ENCODE measurements at places on chromosomes 6 and 20. TPM values are rescaled to one million over a fixed set of nuclear protein-coding genes. Genes with fewer than 3 reads are reported as not detected.

ABCF1 gene
- total RNA-seq, result 55.8 TPM

- no peak overlapping the region for H3K4me3 ChIP-seq
- peaks cover 28% of the 10 kb centered on the region for H3K4me1 ChIP-seq
- no peaks in the 10 kb centered on the region for H3K27me3 ChIP-seq
- H3K27ac ChIP-seq, result peak overlapping the region; percentile 82
- H3K36me3 ChIP-seq, result no peaks in the 10 kb centered on the region
Measured at GRCh38 chr20:38125157-38126056, 39.7 kb downstream of the TGM2 start.

- H3K27me3 ChIP-seq, result no peaks in the 10 kb centered on the region
- H3K4me3 ChIP-seq, result no peak overlapping the region
- no peak for DNase-seq
- no peak overlapping the region for H3K27ac ChIP-seq
- H3K36me3 ChIP-seq, result peaks cover 21% of the 10 kb centered on the region
- peaks cover 5% of the 10 kb centered on the region for H3K4me1 ChIP-seq
Measured at GRCh38 chr6:87539554-87539953, 50.2 kb downstream of the RARS2 start.

RAET1E gene
- not detected for total RNA-seq

SLC4A11 gene
- total RNA-seq, result 2.0 TPM

DNA sequence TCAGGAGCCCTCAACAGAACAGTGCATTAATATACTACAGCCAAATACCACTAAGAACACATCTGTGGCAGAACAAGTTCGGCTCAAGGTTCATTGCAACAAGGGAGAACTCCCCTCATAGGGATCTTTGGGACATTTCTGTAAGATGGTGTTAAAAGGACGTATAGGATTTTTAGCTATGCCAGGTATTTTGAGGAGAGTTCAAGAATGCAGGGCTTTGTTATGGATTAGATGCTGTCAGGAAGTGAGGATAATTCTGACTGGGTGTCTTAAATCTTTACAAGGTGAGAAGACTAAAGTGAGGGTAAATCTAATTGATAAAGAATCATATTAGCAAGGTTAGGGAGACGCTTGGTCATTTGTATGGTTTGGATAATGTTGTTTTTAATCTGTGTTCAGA is 83.7 kb upstream of the AHI1 start:
- no peaks in the 10 kb centered on the region for H3K27me3 ChIP-seq
- H3K4me3 ChIP-seq, result no peak overlapping the region
- no peak for DNase-seq
- H3K4me1 ChIP-seq, result no peaks in the 10 kb centered on the region
- H3K36me3 ChIP-seq, result no peaks in the 10 kb centered on the region

DNA sequence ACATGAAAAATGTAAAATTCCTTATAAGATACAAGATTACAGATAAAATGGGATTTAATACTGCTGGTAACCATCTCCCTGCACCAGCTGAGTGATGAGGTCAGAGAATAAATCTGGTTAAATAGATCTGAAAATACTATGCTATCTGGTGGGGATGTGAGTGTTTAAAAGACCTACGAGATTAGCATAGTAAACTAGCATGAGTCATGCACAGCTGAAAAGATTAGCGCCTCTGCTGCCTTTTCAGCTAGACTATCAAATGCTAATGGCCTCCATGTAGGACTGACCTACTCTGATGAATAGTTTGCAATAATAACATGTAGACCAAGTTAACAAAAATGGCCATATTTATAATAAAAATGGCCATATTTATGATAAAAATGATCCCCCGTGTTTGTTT is 553.3 kb downstream of the C6orf118 start:
- no peaks in the 10 kb centered on the region for H3K27me3 ChIP-seq
- H3K27ac ChIP-seq, result no peak overlapping the region
- DNase-seq, result no peak
- no peaks in the 10 kb centered on the region for H3K4me1 ChIP-seq
- no peaks in the 10 kb centered on the region for H3K36me3 ChIP-seq
- H3K4me3 ChIP-seq, result no peak overlapping the region

DNA sequence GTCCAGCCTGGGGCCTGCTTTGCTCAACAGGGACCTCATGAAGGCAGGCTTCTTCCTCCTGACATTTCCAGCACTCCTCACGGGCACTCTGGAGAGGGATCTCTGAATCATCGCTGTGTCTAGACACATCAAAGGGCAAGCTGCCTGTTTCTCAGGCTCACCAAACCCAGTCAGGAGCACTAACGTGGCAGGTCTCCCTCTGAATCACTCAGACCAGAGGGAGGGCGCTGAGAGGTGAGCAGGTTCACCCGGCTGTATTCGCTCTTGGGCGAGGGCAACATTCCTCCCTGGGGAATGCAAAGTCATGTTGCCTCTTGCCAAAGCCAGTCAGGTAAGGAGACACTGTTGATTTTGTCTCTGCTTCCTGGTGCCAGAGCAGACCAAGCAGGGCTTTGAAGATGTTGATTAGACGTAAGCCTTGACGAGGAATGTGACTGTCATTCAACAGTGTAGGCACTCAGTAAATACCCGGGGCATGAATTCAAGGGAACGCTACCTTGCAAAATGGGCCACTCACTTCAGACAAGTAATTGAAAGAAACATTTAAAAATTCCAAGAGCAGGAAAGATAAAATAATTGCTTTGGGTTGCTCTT is 50.1 kb downstream of the CYP24A1 start:
- no peaks in the 10 kb centered on the region for H3K36me3 ChIP-seq
- no peak overlapping the region for H3K27ac ChIP-seq
- H3K4me1 ChIP-seq, result no peaks in the 10 kb centered on the region
- H3K27me3 ChIP-seq, result no peaks in the 10 kb centered on the region
- no peak overlapping the region for H3K4me3 ChIP-seq
- DNase-seq, result no peak

TP53TG5 gene
- not detected for total RNA-seq

GRCh38 chr20:2114127-2114959 is 12.7 kb downstream of the STK35 start:
- no peak overlapping the region for H3K27ac ChIP-seq
- H3K4me1 ChIP-seq, result peaks cover 79% of the 10 kb centered on the region
- H3K4me3 ChIP-seq, result no peak overlapping the region
- H3K27me3 ChIP-seq, result no peaks in the 10 kb centered on the region
- no peaks in the 10 kb centered on the region for H3K36me3 ChIP-seq

GRCh38 chr6:37368961-37369320 is 15.2 kb downstream of the RNF8 start:
- no peak for DNase-seq
- H3K27me3 ChIP-seq, result no peaks in the 10 kb centered on the region
- peaks cover 8% of the 10 kb centered on the region for H3K36me3 ChIP-seq
- H3K27ac ChIP-seq, result no peak overlapping the region

GRCh38 chr6:44833248-44833647 is 445.7 kb downstream of the CDC5L start:
- H3K4me3 ChIP-seq, result no peak overlapping the region
- H3K36me3 ChIP-seq, result no peaks in the 10 kb centered on the region
- no peak for DNase-seq
- H3K27me3 ChIP-seq, result no peaks in the 10 kb centered on the region
- H3K4me1 ChIP-seq, result no peaks in the 10 kb centered on the region
- no peak overlapping the region for H3K27ac ChIP-seq

WFDC10A gene
- not detected for total RNA-seq

- no peaks in the 10 kb centered on the region for H3K36me3 ChIP-seq
- no peaks in the 10 kb centered on the region for H3K4me1 ChIP-seq
- H3K27ac ChIP-seq, result no peak overlapping the region
- DNase-seq, result no peak
Measured at GRCh38 chr6:119890470-119890869, 540.9 kb upstream of the MAN1A1 start.

DNA sequence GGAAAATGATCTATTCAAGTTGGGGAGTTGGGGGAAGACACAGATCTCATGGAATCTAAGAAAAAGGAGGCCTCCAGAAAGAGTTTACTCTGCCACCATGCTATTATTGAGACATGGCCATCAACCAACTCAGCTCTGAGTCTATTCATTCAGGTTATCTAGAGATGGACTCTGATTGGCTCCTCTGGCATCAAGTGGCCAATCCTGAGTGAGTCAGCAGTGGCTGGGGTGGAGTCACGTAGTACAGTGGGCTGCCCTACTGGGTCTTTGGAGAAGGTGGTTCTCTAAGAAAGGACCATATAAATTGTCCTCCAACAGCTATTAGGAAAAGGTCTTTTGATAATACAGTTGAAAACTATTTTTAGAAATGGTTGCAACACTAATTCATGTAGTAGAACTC is 42.1 kb downstream of the LYRM2 start:
- H3K36me3 ChIP-seq, result no peaks in the 10 kb centered on the region
- H3K27ac ChIP-seq, result no peak overlapping the region
- no peaks in the 10 kb centered on the region for H3K27me3 ChIP-seq
- peaks cover 6% of the 10 kb centered on the region for H3K4me1 ChIP-seq
- DNase-seq, result no peak
- no peak overlapping the region for H3K4me3 ChIP-seq

GRCh38 chr20:13865791-13866351 is 81.0 kb downstream of the NDUFAF5 start:
- peaks cover 29% of the 10 kb centered on the region for H3K4me1 ChIP-seq
- no peak overlapping the region for H3K4me3 ChIP-seq
- H3K27me3 ChIP-seq, result no peaks in the 10 kb centered on the region
- H3K36me3 ChIP-seq, result no peaks in the 10 kb centered on the region
- no peak for DNase-seq

GRCh38 chr20:40168981-40169620 is 519.9 kb downstream of the MAFB start:
- H3K36me3 ChIP-seq, result no peaks in the 10 kb centered on the region
- no peaks in the 10 kb centered on the region for H3K4me1 ChIP-seq
- H3K4me3 ChIP-seq, result no peak overlapping the region
- H3K27ac ChIP-seq, result no peak overlapping the region

C6orf132 gene
- total RNA-seq, result not detected

GRCh38 chr6:158808941-158809678 is 10.1 kb downstream of the EZR start:
- no peaks in the 10 kb centered on the region for H3K27me3 ChIP-seq

- H3K36me3 ChIP-seq, result no peaks in the 10 kb centered on the region
- H3K4me1 ChIP-seq, result no peaks in the 10 kb centered on the region
- no peaks in the 10 kb centered on the region for H3K27me3 ChIP-seq
- no peak for DNase-seq
- no peak overlapping the region for H3K4me3 ChIP-seq
Measured at GRCh38 chr6:70797625-70798024, 129.9 kb downstream of the SMAP1 start.

All from gastrocnemius medialis (tissue), 4 donors.